Psoas muscle (tissue), 8 donors: ENCODE measurements at places on chromosomes 3 and 15. TPM values are rescaled to one million over a fixed set of nuclear protein-coding genes. Genes with fewer than 3 reads are reported as not detected.

GRCh38 chr15:87777054-87777561 lies 479.4 kb downstream of the NTRK3 start:
- DNase-seq, result peak; percentile 20

Gene DAZL
- not detected for total RNA-seq

DNA sequence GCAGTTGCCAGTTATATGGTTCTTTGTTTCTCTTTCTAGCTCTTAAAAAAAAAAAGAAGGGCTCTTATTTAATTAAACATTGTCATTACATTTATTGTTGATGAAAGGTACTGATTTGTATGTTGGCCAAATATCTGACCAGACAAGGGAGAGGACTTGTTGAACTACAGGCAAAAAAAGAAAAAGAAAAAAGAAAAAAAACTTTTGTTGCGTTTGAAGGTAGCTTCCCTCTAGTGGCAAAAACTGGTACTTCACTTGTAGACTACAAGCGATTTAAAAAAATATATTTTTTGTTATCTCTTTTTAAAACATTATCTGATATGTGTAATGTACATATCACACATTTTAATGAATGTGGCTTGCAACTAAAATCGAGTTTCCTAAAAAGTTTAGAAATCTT lies 280.6 kb downstream of the ROBO2 start:
- DNase-seq, result no peak

DNA sequence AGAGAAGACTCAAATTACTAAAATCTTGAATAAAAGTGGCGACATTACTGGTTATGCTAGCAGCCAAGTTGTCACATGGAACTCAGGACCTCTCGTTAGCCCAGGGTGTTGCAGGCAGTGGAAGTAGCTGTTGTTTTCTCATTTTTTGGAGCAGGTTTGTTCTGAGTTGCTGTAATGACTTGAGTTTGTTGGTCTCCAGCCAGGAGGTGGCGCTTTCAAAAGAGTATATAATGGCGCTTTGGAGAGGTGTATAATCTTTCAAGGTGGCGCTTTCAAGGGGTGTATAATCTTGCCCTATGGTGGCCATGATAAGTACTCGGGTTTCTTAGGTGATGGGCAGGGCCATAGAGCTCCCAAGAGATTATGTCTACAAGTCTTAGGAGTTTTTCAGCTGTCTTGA lies 632.7 kb downstream of the NTRK3 start:
- no peak for DNase-seq

GRCh38 chr3:21750080-21750696 lies 822 bp downstream of the ZNF385D start:
- no peak for DNase-seq

- no peak for DNase-seq
Observed at GRCh38 chr3:55634345-55634744, 147.2 kb upstream of the WNT5A start.

Gene GOLGA8M
- 0.38 TPM for total RNA-seq

DNA sequence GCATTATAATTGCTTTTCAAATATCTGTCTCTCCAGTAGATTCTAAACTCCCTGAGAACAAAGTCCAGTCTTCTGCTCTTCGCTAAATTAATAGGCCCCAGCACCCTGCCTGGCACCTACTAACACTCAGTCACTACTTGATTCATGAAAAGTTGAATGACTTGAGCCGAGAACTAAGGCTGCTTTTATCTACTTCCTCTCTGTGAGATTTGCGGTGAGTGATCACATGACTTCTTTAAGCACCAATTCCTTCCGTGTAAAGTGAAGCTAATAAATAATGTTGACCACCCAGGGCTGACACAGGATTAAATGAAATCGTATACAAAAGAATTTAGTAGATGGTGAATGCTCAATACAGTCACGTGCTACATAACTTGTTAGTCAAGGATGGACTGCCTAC lies 44.6 kb upstream of the PGPEP1L start:
- DNase-seq, result no peak

GRCh38 chr3:171266034-171266739 lies 194.0 kb downstream of the TNIK start:
- no peak for DNase-seq

DNA sequence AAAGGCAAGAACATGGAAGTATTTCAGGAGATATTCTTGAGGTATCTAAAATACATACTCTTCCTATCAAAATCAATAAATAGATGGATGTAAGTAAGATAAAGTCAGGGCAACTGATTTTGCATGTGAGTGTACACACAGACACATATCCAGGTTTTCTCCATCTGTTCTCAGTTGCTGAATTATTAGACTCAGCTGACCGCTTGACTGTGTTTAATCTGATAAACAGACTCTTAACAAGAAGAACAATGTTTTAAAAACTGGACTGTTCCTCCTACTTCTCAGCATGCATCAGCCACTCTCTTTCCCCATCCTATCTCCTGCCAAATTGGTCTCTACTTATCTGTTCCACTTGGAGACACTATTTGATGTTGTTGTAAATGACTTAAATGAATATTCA lies 73.5 kb downstream of the GOLGA8G start:
- DNase-seq, result no peak

DNA sequence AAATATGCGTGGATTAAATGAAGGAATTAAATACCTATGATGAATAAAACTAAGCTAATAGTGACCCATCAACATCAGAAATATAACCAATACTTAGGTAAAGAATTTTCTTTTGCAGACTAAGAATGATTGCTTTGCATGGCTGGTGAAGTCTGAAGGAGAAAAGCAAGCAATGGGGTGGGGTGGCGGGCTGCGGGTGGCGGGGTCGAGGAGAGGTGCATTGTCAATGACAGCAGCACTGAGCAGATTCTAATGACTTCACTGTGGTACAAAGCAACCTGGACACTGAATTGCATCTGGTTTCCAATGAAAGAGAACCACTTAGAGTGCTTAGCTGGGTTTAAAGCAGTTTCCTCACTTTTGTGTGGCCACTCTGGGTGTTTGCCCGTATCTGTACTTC lies 171.5 kb upstream of the IL12A start:
- DNase-seq, result no peak

GRCh38 chr3:171565481-171566058 lies 105.4 kb upstream of the TNIK start:
- no peak for DNase-seq

GRCh38 chr15:58639002-58639756 lies 110.3 kb downstream of the ADAM10 start:
- DNase-seq, result no peak

DNA sequence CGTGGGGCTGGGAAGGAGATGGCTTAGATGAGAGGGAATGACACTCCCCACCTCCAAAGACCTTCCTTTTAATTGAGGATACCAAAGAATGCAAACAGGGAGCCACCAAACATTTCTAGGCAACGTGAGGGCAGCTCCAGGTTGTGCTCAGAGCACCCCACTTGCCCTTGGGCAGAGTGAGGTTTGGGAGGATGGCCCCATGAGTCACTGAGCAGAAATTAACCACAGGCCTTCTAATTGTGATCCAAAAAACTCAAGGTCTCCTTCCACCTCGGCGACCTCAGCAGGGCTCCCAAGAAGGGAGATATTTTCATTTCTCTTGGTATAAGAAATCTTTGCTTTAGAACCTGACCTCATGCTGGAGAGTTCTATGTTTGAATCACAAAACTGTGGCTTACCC lies 305.0 kb upstream of the TPM1 start:
- no peak for DNase-seq

Gene CYP8B1
- total RNA-seq, result not detected

Gene CD86
- total RNA-seq, result 0.71 TPM

DNA sequence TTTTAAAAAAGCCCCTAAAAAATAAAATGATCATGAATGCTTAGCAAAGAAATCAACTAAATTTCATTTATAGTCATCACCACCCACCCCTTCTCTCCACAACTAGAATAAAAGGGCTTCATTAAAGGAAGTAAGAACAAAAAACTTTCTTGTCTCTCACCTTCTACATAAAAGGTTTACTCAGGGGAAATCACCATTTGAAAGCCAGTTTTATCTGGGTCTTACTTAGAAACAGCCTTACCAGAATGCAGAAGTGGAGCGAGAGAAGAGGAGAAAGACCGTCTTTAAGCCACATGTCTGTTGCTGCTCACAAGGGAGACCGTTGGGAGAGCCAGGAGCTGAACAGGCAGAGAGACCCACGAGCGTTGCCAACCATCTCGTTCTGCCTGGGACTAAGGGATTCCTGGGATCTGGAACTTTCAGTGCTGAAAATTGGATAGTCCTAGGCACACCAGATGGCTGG lies 350.1 kb upstream of the PROK2 start:
- DNase-seq, result no peak

DNA sequence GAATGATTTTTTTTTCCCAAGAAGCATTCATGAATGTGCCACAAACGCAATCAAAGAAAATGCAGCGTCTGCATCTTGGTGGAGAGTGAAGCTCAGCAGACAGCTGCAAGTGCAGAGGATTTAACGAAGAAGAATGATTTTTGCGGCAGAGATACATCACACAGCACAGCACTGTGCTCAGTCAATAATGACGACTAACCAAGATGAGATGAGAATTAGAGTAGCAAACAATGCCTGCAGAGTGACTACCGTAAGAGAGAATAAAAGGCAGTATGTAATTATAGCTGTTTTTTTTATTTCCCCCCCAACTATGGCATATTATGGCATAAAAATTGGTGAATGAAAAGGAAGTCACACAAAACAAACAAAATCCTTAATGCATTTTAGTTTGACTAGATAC lies 218.0 kb upstream of the ROBO1 start:
- DNase-seq, result no peak

GRCh38 chr3:128394033-128394432 lies 72.7 kb downstream of the DNAJB8 start:
- DNase-seq, result no peak

GRCh38 chr3:31472479-31473390 lies 60.0 kb upstream of the STT3B start:
- no peak for DNase-seq

GRCh38 chr3:27713078-27713423 lies 9.1 kb downstream of the EOMES start:
- DNase-seq, result no peak

DNA sequence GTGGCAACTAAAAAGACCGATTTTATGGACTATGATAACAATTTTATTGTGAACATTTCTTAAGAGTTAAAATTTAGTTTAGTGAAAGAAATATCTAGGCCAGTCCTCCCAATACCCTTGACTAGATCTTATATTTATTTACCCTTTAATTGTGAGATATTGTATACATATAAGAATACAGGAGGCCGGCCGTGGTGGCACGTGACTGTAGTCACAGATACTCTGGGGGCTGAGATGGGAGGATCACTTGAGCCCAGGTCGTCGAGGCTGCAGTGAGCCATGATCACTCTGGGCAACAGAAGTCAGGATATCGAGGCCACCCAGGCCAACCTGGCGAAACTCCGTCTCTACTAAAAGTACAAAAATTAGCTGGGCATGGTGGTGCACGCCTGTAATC lies 756 bp upstream of the RMDN3 start:
- DNase-seq, result peak; percentile 32
